ENCODE measurements at places on chromosomes 3 and 15.

- DNase-seq = no peak
These were observed 153.8 kb downstream of the ULK4 start for GRCh38 chr3:41808152-41808551.

DNA sequence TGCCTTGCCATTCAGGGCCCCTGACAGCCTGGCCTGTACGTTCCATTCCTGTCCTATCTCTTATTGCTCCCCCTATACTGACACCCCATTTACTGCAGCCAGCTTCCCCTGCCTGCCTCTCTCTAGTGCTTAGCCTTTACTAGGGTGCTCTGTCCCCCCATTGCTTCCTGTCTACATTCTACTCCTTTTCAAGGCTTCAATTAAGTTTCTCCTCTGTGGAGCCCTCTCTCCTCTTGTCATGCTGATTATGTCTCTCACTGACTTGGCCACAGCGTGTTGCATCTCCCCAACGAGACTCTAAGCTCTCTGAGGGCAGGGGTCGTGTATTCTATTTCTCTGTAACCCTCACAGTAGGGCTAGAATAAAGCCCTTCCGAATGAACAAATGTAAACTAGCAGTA is 185.2 kb downstream of the RPLP1 start:
- no peak for DNase-seq

GRCh38 chr3:195888311-195888761 is 20.0 kb downstream of the TNK2 start:
- no peak for DNase-seq

GRCh38 chr15:69059557-69059943 is 45.1 kb downstream of the NOX5 start:
- DNase-seq = no peak

GRCh38 chr3:53503195-53503594 is 8.8 kb downstream of the CACNA1D start:
- no peak for DNase-seq

- DNase-seq = no peak
These were observed 84.2 kb upstream of the SLC4A7 start for GRCh38 chr3:27568393-27568792.

DNA sequence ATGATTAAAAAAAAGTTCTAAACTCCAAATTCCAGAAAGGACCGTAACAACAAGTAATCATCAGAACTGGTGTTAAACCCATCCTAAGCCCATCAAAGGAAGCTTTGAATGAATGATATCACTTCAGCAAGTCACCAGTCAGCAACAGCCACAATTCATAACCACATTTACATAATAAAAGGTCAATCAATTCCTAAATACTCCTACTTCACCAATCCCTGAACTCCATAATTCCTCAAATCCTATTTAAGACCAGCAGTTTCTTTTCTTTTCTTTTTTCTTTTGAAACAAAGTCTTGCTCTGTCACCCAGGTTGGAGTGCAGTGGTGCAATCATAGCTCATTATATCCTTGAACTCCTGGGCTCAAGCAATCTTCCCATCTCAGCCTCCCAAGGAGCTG is 40.5 kb downstream of the TTBK2 start:
- DNase-seq = no peak

DNA sequence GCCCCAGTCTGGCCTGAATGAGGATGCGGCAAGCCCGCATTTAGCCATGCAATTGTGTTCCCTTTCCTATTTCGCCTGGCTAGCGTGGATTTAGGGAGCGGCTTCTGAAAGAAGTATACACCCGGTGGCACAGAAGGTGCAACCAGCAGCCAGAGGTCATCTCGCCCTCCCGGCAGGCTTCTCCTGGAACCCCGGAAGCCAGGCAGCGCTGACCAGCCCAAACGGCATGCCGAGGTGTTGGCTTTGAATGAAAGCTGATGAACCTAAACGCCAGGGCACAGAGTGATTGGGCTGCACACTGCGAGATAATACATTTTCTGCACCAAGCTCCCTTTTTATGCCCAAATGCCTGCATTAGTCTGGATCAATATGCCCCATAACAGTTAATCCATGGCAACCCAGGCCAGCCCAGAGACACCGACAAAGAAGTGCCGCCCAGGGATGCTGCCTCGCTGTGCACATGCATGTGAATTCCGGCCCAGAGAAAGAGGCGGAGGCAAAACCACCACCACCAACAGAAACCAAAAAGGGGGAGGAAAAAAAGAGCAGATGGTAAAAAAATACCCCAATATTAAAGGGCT is 1.4 kb downstream of the SRGAP3 start:
- no peak for DNase-seq

DNA sequence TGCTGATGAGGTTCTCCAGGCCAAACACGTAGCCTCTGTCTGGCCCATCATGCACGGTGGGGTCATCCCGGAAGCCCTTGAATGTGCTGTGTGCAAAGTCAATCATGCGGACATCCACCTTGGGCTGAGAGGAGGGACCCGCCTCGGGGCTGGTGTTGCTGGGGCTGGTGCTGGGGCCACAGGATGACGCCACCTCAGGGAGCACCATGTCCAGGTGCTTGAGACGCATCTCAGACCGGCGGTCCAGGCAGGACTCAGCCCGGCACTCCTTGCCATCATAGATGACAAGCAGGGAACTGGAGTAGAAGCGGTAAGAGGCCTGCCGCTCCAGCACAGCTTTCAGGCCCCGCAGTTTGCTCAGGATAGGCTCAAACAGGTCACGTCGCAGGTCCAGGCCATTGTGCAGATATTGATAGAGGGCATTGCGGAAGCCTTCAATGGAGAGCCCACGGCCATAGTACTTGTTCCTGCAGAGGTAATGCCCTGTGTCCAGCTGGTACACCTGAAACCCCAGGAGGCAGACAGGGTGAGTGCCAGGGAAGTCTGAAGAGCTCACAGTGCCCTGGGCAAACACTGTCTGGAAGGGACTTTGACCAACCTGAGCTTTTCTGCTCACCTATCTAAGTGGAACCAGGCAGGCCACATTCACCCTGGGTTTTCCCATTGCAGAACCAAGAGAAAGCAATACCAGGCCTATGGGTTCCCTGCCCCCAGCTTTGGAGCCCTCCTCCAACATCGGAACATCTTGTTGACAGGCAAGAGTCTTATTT is 3.6 kb upstream of the GMPPB start:
- no peak for DNase-seq

DNA sequence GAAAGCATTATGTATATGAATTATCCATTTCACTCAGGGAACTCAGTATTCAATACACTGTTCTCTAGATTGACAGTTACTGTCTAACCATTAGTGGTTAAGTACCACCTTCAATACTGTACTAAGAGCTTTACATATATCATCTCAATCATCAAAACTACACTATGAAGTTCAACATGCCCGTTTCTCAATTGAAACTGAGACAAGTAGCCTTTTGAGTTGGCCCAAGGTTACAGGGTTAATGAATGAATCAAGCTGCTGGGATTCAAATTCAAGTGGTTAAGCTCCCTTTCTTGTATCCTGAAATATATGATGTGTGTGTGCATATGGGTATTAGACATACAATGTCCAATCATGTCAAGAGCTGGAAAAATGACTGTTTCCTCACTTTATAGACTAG is 5.8 kb downstream of the TASOR start:
- no peak for DNase-seq

GRCh38 chr3:181103605-181104004 is 114.1 kb upstream of the DNAJC19 start:
- no peak for DNase-seq

DNA sequence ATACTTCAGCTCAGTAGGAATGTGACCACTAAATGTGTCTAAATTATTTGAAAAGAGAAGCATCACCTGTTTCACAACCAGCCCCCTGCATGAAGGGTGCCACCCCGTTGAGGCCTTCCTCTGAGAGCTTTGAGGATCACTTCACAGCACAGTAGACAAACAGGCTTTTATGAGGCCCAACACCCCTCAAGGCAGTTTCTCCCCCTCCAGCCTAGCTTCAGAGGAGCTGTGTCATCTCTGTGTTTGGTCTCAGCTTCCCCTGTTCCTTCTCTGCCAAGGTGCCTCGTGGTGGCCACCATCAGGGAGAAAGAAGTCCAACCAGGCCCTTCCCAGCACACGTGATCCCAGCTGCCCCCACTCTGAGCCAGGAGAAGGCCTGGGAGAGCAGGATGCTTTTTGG is 21.6 kb upstream of the DUSP7 start:
- no peak for DNase-seq

GRCh38 chr15:35078221-35078915 is 6.7 kb downstream of the NANOGP8 start:
- DNase-seq = peak; percentile 75

DNA sequence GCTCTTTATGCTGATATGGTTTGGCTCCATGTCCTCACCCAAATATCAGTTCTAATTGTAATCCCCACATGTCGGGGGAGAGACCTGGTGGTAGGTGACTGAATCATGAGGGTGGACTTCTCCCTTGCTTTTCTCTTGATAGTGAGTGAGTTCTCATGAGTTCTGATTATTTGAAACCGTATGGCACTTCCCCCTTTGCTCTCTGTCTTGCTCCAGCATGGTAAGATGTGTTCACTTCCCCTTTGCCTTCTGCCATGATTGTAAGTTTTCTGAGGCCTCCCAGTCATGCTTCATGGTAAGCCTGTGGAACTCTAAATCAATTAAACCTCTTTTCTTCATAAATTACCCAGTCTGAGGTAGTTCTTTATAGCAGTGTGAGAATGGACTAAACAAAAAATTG is 107.6 kb downstream of the IMPG2 start:
- no peak for DNase-seq

DNA sequence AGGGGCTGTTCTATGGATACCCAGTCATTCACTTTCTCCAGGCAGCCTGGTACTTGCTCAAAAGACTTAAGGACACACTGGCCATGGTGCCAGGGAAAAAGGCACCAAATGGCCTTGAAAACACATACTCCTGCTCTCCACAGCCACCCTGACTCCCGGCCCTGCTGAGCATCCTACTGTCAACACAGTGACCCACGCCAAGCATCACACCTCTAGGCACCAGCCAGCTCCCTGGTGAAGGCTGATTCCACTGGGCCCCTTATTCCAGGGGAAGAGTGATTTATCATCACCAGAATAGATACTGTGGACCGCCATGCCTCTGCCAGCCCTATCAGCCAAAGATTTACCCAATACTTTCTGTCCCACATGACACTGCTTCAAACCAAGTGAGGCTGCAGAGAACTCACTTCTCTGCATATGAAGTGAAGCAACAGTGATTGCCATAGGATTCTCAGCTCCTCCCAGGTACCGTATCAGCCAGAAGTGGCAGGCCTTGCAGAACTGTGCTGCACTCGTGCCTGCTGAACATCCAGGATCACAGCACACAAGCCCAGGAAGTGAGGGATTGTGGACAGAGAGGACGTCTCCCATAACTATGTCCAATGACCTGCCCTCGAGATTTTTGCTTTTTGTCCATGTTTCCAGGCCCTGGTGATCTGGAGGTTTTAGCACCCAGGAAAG is 63.7 kb downstream of the WHAMM start:
- no peak for DNase-seq

GRCh38 chr3:100002599-100003350 is 111.5 kb downstream of the FILIP1L start:
- peak; percentile 82 for DNase-seq

GRCh38 chr3:112769286-112769978 is 77.2 kb downstream of the CD200R1L start:
- no peak for DNase-seq

DNA sequence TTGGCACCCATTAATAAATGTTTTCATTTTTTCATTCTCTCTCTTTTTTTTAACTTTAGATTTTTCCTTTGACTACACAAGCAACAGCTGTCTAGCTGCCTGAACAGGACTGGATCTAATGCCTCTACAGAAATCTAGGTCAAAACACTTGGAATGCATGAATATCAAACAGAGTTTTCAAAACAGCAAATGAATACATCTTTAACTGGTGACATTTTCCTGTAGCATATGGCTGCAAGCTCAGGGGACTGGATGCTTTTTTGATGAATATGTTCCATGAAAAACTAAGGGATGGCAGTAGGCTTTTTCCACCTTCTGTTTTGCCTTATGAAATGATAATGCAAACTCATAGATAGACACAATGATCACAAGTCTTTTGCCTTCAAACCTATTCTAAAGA is 661.7 kb downstream of the MCTP2 start:
- DNase-seq = no peak

- no peak for DNase-seq
These were observed 254.0 kb upstream of the TBL1XR1 start for GRCh38 chr3:177451301-177451750.

GRCh38 chr3:72595927-72596610 is 252.2 kb downstream of the SHQ1 start:
- DNase-seq = no peak

- no peak for DNase-seq
These were observed 88.1 kb downstream of the MDFIC2 start for GRCh38 chr3:70224337-70224736.

DNA sequence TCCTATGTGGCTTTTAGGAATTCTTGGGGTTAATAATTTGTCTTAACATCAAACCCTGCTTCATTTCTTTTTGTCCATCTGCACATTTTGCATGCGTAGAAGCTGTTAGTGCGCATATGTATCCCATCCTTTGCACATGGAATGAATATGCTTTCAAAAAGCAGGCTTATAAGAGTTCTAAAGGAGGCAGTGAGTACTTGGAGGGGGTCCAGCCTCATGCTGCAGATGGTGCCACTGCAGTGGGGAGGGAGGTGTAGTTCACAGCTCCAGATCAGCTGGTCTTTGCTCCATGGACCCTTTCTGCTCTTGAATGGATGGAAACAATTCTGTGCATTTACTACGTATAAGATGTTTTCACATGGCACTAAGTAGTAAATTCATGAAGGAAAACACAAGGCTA is 20.7 kb upstream of the SSR3 start:
- DNase-seq = no peak

- no peak for DNase-seq
These were observed 3.4 kb upstream of the OGG1 start for GRCh38 chr3:9746330-9746729.

GRCh38 chr15:25532269-25533140 is 93.7 kb upstream of the UBE3A start:
- DNase-seq = no peak

DNA sequence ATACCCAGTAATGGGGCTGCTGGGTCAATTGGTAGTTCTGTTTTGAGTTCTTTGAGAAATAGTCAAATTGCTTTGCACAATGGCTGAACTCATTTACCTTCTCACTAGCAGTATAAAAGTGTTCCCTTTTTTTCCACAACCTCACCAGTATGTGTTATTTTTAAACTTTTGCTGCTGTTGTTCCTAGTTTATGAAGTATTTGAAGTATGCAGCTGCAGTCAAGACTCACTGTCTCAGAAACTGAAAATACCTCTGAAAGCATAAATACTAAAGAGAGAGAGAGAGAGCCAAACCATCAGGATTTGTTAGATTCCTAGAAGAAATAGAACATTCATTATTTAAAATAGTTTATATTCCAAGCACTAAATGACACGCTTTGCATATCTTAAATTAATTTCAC is 764.2 kb downstream of the NTRK3 start:
- no peak for DNase-seq

- no peak for DNase-seq
These were observed 68.8 kb upstream of the ATP2B2 start for GRCh38 chr3:10574101-10574620.

- no peak for DNase-seq
These were observed 35.4 kb upstream of the RBMS3 start for GRCh38 chr3:29245441-29245840.
